T-helper 17 cell (primary cell): ENCODE measurements at places on chromosomes 11 and 22.

- DNase-seq, result no peak
These were observed 42.6 kb downstream of the NEU3 start for GRCh38 chr11:75031224-75031753.

GRCh38 chr11:1639102-1639620, 9.6 kb downstream of the KRTAP5-5 start:
- DNase-seq, result no peak

DNA sequence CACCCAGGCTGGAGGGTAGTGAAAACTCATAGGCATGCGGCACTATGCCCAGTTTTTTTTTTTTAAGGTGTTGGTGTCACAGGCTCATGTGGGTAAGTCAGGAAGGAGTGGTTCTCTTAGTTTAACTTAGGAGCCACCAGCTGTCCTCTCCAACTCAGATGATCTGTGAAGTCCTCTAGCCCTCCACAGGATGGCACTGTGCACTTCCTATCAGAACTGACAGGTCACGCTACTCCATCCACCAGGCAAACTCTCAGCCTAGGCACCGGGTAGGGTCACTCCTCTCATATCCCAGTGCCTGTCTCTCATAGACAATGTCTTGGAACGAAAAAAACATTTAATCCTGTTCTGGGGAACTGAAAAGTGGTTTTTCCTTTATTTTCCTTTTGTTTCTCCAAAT, 16.5 kb downstream of the NAP1L4 start:
- DNase-seq, result no peak

DNA sequence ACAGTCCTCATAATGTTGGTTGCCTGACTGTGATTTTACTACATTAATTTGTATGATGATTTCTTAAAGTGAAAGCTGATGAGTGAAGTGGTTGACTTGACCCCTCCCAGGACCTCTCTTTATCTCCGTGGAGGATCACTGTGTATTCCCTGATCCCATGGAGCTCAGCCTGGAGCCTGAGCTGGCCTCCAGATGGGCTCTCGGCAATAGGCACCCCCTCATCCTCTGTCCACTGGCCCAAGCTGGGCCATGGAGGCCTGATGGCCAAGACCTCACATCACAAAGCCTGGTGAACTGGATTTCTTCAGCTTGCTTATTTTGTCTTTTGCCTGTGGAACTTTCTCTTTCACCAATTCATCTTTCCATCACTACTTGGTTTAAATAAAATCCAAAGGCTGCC, 75.2 kb downstream of the WNT11 start:
- no peak for DNase-seq

DNA sequence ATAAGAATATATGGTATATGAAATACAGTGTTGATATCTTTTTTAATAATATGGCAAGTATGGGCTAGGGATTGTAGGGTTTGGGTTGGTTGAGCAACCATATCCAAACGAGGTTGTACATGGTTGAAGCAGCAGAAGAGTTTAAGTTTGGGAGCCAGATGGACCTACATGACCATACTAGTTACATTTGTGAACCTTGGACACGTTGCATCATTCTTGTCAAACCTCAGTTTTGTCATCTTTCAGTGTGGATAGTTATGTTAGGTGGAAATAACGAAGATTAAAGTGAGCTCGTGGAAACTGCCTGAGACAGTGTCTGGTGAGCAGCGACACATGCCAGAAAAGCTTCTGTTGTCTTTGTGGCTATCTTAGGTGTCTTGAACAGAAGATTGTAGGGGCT, 307.1 kb upstream of the KIRREL3 start:
- no peak for DNase-seq

- DNase-seq, result no peak
These were observed 4.9 kb upstream of the RAB38 start for GRCh38 chr11:88179971-88180629.
